ENCODE measurements at places on chromosomes 1 and 21.

- DNase-seq: no peak
These were observed 72.4 kb downstream of the ITPKB start for GRCh38 chr1:226666692-226667091.

GRCh38 chr21:44489962-44490361, 34.7 kb downstream of the LRRC3 start:
- DNase-seq: no peak

GRCh38 chr1:92951141-92951582, 10.1 kb downstream of the DIPK1A start:
- peak; percentile 55 for DNase-seq

DNA sequence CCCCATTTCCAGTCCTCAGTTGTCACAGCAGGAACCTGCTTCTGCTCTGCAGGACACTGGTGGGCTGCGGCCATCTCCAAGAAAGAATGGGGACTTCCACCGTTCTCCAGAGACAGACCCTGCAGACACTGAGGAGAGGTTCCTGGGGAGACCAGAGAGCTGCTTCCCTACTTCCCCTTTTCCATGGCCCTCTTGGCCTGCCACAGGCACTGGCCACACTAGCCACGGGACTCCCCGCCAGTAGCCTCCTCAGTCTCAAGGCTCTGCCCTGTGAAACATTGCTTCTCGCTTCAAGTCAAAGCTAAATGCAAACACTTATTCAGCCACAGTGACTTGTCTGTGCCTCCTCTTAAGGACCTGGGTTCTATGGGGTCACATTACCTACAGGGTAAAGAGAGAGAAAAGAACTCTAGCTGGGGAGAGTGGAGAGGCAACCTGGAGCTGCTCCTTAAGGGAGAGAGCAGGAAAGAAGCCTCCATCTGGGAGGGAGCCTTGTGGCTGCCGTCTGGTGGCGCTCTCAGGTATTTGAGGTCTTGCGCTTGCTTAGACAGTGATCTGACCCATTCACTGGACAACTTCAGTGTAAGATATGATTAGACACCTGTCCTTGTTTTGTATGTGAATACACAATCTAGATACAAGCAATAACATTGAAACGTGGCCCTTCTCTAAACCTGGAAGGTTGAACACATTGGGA, 5.4 kb upstream of the SLAMF8 start:
- no peak for DNase-seq

GRCh38 chr1:40341491-40342380, 24.6 kb upstream of the COL9A2 start:
- DNase-seq: no peak

DNA sequence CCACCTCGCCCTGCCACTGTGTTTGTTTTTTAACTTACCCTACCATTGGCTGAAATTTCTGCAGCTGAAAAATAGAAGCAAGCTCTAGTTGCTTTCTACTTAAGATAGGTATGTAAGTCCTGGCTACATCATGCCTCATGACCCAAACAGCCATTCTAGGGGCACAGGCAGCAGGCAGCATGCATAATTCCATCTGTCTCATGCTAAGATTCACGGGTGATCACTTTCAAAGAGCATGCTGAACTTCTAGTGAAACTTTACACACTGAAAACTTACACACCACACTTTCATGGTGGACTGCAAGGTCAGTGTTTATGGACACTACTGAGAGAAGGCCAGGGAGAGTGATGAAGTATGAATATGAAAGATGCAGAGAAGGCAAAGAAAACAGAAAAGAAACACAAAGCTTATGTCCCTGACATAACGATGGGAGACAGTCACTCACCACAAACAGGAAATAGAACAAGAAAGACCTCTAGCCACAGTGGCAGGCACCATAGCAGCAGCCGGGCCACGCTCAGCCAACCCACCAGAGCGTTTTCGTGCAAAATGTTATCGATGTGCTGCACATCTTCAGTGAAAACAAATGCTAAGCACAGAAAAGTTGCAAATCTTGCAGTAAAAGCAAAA, 102.3 kb upstream of the TIAM1 start:
- DNase-seq: peak; percentile 43

GRCh38 chr1:231039161-231040018, 664 bp downstream of the FAM89A start:
- DNase-seq: no peak

- DNase-seq: no peak
These were observed 61.0 kb downstream of the TOR3A start for GRCh38 chr1:179142889-179143299.

DNA sequence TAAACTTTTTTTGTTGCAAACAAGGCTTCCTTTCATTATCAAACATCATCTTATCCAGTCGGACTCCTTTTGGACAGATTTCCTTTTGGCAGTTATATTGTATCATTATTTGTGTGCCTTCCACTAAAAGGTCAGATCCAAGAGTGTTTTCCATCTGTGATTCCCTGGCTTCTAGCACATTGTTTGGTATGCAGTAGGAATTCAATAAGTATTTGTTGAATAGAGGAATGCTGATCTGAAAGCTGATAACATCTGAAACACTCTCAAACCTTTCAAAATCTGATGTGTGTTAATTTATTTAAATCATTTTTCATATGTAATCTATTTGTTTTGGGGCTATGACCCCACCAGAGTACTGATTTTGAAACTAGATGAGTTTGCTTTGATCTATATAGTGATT, 39.0 kb downstream of the NDC1 start:
- no peak for DNase-seq

GRCh38 chr1:177686933-177687332, 282.9 kb downstream of the SEC16B start:
- DNase-seq: no peak

DNA sequence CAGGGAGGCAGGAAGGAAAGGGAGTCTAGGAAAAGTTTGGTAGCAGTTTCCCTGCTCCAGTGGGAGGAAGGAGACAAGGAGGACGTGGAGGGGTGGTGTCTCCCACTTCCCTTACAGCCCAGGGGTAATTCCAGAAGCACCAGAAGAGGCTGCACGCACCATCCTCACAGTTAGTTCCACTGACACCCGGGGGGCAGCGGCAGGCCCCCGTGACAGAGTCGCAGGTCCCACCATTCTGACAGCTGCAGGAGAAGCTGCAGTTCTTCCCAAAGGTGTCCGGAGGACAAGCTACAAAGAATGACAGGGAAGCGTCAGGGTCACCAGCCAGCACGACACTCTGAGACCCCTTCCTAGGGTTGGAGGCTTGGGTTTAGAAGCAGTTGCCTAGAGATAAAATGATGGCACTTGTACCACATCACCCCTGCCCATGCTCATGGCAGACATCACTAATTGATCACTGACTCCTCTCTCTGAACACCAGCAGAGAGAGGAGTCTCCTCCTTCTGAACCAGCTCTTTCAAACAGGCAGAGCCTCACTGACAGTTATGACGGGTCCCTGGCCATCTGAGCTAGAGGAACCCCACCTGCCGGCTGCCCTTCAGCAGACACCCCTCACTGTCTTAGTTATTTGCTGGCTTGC, 53.3 kb downstream of the ARHGEF16 start:
- DNase-seq: no peak

- DNase-seq: no peak
These were observed 388.5 kb downstream of the PLPP3 start for GRCh38 chr1:56190806-56191365.

GRCh38 chr1:43506233-43506632, 24.4 kb upstream of the PTPRF start:
- DNase-seq: no peak

DNA sequence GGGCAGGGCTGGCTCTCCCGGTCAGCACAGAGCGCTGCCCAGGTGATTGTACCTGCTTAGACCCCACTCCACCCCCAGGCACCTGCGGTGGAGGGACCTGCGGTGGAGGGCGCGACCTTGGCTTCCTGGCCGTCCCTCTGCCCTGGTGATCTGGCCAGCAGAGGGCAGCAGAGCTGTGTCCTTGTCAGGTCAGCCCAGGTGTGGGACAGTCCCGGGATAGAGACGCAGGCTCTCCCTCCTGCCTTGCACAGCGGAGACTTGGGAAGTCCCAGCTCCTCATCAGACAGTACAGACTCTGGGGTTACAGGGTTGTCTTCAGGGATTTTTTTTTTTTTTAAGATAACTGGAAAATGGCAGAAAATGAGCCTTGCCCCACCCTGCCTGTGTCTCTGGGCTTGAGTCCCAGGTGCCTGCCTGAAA, 10.0 kb downstream of the SLX9 start:
- peak; percentile 79 for DNase-seq

DNA sequence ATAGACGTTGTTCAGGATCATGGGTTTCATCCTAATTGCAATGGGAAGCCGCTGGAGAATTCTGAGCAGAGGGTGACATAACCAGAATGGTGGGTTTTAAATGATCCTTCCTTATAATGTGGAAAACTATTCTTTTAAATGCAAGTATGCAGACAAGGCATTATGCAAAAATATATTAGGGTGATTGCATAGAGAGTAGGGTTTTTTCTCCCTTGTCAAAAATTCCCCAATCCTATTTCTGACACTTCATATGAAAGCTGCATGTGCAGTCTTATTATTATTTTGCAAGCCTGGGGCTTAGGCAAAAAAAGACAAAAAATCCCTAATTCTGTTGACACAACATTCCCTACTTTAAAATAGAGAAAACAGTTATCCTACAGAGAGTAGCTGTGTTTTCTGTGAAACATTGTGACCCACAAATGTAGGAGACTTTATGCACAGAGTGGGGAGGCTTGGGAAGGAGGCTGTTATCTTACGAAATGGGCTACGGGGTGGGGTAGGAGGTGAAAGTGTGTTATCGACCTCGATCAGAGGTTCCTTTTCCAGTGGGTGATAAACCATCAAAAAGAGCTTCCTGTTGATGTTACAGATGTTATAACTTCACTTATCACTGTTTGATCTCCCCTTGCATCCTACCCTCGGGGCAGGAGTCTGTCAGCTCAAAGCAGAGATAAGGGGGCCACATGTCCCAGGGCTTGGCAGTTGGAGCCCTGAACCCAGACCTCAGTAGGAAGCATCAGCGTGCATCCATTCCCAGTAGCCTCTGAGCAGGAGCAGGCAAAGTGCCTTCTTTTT, 27.2 kb downstream of the RHEX start:
- no peak for DNase-seq

DNA sequence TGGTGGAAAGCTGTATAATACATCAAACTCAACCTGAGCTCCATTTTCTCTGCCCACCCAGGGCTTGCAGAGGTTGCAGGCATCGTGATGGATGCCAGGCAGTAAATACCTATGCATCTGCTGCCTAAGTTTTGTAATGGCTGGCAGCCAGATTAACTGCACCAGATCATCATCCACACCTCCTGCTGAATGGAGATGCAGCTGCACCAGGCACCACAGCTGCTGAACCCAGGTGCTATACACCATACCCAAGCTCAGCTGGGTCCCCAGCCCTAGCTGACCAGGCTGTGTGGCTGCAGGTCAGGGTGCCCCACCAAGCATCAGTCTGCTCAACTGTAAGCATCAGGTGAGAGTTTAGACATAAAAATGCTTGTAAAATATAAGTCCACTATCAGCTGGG, 6.7 kb upstream of the SNAPIN start:
- no peak for DNase-seq

DNA sequence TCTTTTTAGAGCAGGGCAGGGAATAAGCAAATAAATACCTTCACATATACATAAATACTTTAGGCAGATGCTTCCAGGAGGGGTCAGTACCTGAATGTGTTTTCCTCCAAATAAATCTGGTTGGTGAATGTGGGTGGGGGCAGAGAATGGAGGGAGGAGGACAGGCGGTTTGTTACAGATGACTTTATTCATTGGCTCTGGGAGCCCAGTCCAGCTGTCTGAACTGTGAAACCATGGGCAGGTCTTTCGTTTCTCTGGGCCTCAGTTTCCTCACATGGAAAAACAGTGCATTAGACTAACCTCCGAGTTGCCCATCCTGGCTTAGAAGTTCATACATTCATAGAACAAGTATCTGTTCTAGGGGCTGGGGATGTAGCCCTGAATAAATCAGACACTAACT, 124.6 kb downstream of the IER5 start:
- DNase-seq: no peak

- DNase-seq: no peak
These were observed 26.8 kb downstream of the NFIA start for GRCh38 chr1:61109158-61109557.

GRCh38 chr1:30908696-30909364, at the start of gene SDC3:
SDC3 (minus strand) TSS chr1:30908758; CDS start chr1:30908586, 172 bp downstream.
- DNase-seq: no peak

DNA sequence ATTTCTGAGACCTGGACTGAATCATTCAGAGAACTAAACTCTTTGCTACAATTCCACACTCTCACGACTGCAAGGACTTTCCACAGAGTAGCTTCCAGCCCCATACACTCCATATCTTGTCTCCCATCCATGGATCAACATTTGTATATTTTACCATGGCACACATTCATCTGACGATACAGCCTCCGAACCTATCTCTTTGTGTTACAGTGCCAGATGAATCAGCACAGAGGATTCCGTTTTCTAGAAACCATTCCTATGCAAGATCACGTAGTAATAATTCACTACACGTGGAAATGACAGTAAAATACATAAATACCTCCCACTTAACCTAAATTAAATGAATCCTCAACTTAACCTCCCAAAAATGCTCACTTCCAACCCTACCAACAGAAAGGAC, 110.0 kb upstream of the PRDX6 start:
- no peak for DNase-seq

DNA sequence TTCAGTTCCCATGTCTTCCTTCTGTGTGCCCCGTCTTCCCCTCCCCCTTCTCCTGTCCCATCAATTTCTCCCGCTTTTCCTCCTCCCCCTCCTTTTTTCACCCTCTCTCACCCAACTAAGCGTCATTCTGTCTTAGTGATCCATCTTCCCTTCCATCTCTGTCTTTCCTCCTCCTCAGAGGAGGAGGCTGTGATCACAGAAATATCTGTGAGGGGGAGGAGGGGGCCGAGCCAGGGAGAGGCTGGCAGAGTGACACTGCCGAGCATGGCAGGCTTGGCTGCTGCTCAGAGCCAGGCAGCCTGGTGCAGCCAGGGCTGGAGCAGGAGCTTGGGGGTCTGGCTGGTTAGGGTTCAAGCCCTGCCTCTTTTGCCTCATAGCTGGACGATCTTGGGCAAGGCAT, 7.6 kb downstream of the HTR6 start:
- no peak for DNase-seq

- DNase-seq: peak; percentile 16
These were observed 29.2 kb downstream of the VASH2 start for GRCh38 chr1:212979340-212980122.

DNA sequence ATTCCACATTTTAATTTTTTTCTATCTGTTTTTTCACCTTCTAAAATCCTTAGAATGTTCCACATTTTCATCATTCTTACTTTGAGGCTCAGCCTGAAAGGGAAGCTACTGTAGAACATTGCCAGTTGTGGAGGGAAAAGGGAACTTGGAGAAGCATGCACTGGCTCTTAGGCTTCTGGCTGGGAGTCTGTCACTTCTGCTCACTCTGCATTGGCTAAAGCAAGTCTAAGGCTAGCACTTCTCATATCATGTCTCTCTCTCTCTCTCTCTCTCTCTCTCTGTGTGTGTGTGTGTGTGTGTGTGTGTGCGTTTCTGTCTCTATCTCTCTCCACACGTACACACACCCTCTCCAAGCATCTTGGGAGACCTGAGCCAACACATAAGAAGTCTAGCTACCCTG, 49.6 kb upstream of the ADAR start:
- DNase-seq: no peak

DNA sequence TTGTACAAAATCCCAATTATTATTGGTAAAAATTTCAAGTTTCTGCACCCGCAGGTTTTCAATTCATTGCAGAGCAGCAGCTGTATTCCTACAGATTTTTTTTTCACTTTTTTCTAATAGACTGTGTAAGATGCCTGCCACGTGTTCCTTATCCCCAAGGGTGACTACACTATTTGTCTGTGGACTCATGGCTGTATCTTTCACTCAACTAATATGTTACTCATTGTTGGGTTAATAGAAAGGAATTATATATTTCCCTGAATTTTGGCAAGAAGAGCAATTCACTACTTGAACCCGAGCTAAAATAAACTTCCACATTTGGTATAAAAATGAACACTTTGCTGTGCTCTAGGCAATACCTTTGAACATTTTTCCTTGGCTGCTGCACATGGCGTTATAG, 158.7 kb downstream of the NCAM2 start:
- DNase-seq: no peak
